ENCODE measurements at places on chromosomes 5 and 9.
A peak's percentile ranks its signal among the peaks of the same experiment; 100 is the strongest.

- peak; percentile 48 for DNase-seq
Observed at GRCh38 chr5:56816546-56817081, 1.3 kb downstream of the MAP3K1 start.

DNA sequence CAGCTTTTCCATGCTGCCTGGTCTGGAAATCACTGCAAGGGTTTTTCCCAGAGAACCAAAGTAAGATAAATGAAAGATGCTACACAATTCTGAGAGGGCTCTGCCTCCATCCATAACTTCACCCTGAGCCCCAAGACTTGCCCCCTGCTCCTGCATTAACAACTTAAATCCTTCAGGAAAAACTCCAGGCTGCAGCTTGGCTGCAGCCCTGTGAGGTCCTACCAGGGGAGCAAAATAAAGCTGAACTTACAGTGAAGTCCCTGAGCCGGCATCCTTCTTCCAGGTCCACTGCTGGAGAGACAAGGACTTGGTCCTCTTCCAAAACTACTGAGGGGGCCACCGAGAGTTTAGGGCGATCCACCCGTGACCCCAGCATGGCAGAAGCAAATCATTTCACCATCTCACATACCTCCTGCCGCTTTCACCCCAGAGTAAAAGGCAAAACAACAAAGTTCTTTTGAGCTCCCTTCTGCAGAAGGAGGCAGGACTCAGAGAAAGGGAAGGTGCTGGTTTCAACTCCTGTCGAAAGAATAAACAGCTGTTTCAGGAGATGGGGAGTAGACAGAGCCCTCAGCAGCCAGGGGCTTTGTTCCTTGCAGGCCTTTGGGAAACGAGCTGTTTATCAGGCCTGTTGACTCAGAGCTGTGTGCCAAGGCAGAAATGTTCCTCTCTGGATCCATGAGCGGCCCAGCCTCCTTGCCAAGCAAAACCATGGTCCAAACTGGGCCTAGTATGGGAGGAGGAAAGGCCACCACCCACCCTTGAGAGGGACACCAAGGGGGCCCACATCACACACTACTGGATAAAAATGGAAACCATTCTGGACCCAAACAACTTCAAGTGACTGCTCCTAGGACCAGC, 20.6 kb downstream of the GGTA1 start:
- no peak for DNase-seq

GRCh38 chr9:116504893-116505480, 182.1 kb upstream of the TRIM32 start:
- no peak for DNase-seq

- DNase-seq: no peak
Observed at GRCh38 chr9:88403340-88403739, 15.1 kb downstream of the SPIN1 start.

DNA sequence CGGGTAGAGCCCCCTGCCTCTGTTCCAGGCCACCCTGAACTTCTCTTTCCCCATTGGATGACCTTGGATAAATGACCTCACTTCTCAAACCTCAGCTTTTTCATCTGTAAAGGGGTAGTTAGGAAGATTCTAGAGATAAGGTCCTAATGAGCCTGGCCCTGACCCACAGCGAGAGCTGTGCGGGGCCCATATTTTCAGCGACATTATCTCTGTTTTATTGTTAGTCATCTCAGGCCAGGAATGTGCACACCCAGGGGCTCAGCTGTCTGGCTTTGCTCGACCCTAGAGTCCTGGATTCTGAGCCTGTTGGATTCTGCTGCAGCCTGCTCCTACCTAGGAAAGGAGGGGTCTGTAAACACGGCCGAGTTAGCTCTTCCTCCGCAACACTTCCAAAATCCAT, 81.2 kb upstream of the LMX1B start:
- DNase-seq: no peak

DNA sequence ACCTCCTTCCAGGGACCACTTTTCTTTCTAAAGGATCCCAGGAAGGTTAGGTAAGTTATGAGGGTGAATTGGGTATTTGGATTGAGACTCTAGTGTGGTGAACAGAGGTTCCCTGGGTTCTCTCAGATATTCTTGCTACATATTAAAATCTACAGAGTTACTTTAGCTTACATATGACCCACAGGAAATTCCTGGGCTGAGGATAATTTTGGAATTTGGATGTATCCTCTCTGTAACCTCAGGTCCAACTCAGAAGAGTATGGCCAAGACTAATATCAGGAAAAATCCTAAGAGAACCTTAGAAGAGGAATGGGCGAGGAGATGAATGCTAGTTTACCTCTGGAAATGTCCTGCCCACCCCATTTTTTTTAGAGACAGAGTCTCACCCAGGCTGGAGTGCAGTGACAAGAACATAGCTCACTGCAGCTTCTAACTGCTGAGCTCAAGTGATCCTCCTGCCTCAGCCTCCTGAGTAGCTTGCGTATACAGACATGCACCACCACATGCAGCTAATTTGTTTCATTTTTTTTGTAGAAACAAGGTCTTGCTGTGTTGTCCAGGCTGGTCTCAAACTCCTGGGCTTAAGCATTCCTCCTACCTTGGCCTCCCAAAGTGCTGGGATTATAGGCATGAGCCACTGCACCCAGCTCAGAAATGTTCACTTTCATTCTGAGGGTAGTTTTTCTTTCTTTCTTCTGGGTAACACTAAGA, 196.4 kb downstream of the ARHGEF28 start:
- DNase-seq: no peak

DNA sequence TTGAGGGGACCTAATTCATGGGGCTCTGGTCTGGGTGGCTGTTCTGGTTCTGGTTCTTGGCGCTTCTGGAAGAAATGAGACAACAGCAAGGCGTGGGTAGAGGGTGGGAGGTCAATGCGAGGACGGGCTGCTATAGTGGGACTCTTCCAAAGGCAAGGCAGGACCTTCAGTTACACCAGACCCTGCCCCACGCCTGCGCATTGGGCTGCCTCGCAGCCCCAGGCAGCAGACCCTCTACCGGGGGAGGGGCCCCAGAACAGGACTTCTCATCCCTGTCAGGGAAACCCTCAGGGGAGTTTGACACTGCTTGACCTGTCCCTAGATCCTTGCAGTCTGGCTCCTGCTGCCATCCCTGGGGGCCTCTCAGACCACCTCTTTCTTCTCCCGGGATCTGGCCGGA, 18.5 kb downstream of the CCDC69 start:
- no peak for DNase-seq

DNA sequence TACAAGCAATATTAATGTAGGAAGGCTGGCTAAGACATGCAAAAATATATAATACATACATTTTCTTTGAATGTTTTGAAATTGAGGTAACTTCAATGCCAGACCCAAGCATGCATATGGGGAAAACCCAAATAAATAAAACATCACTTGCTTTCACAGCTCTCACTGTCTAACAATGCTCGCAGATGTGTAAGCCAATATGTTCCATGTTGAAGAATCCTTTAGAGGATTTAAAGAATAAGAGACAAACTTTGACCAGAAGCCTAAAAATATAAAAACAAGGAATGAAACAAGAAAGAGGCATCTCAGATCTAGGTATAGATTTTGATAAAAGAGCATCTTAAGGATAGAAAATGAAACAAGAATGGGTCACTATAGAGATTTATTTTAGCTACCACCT, 354.2 kb downstream of the CDH10 start:
- DNase-seq: no peak

DNA sequence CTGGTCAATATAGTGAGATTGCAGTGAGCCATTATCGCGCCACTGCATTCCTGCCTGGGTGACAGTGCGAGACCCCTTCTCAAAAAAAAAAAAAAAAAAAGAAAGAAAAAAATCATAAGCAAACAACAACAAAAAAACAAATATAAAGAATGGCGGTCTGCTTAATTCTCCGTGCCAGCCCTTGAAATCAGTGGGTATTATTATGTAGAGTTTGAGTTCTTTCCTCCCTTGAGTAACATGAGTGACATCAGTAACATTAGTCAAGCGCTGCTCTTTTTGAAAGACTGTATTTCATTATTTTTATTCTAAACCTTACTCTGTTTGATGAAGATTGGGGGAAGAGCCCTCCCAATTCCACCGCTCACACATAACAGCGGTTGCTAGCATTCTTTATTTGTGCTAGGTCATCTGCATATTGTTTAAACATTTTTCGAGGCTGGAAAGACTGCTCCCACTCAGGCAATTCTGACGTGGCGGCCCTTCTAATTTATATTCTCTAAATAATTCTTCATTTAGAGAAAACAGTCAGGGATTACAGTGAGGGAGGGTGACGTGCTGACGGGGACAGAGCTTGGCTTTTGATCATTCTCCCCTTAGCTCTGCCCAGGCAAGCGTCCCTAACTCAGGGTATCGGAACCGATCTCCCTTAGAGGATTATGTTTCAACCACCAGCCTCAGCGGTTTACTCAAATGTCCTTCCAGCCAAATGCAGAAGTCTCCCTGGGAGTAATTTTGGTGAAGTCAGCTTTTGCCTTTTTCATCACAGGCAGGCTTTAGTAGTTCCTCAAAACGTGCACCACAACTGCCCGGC, 860 bp upstream of the MARCHF6 start:
- no peak for DNase-seq

GRCh38 chr9:115018547-115019435, 88.4 kb upstream of the TNFSF8 start:
- DNase-seq: no peak

- DNase-seq: no peak
Observed at GRCh38 chr5:142845954-142846398, 75.8 kb downstream of the ARHGAP26 start.

DNA sequence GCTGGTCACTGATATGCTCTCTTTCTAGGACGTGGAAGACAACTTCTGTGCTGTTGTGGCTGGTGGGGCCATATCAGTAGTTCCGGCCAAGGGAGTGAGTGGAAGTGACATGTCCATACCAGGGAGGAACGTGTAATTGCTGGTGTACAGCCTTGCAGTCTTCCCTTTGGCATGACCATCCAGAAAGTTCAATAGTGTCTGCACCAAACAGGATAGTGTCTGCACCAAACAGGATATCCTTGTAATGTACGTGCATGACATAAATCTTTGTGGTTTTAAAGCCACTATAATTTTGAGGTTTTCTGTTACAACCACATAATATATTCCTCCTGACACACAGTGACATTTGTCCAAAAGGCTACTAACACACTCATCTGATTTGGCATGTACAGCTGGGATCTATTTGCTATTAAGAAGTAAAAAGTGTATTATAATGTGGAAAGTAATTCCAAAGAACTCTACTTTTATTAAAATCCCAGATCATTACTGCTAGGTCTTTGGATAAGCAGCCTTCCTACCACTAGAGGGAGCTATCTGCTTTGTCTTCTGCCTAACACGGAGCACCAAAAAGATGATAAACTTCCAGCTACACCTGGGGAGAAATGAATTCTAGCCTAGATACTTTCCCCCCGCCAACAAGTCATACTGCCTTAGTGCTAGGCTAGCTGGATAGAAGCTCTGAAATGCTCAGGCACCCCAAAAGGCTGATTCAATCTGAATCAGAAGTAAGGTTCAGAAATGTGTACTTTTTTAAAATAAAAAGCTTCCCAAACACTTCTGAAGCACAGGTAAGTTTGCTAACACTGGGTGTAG, 52.7 kb downstream of the RNF145 start:
- DNase-seq: no peak

- DNase-seq: no peak
Observed at GRCh38 chr5:174599992-174600391, 124.4 kb upstream of the MSX2 start.

DNA sequence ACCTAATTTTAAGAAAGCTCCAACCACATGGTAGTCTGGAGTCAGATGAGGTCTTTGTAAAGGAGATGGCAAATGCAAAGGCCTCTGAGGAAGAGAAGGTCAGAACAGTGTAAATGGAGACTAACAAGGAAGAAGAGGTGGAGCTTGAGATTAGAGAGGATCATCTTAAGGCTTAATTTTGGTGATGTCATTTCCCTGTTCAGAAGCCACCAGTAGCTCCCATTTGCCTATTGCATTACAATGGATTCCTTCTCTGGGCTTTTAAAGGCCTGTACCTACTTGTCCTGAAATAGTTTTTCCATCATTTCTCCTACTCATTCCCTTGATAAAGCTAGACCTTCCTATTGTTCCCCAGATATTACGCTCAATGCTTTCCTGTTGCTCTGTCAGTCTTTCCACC, 16.1 kb downstream of the PCSK5 start:
- no peak for DNase-seq

GRCh38 chr9:108784998-108785397, 70.8 kb downstream of the ACTL7B start:
- DNase-seq: no peak

DNA sequence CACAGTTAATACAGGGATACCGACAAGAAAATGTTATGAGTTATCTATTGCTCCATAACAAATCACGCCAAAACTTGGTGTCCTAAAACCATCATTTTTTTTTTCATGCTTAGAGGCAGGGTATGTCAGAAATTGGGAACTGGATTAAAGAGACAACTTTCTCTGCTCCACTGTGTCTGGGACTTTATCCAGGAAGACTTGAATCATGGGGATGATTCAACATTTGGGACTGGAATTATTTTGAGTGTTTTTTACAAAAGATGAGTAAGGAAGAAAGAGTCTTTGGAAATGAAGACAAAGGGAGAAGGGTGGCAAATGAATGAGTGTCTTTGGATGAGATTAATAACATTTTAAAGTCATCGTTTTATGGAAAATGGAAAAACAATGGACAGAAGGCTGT, 1883.7 kb upstream of the C9orf72 start:
- DNase-seq: no peak

DNA sequence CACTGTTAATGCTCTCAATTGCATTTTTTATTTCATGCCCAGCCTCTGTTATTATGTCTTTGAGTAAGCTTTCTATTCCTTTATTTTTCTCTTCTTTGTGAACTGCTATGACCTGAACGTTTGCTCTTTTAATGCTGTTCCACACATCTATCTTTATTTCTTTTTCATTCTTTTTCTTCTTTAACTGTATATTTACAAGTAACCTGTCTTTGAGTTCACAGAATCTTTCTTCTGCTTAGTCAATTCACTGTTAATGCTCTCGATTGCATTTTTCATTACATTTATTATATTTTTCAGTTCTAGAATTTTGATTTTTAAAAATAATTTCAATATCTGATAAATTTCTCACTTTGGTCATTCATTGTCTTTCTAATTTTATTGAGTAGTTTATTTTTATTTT, 316.3 kb upstream of the MEF2C start:
- no peak for DNase-seq

Measured in activated T-helper 1 cell treated with anti-CD3 and anti-CD28 coated beads, Interleukin-2, amount 50 U/mL, for 16 hours (primary cell).